ENCODE measurements at places on chromosomes 3 and 15.

DNA sequence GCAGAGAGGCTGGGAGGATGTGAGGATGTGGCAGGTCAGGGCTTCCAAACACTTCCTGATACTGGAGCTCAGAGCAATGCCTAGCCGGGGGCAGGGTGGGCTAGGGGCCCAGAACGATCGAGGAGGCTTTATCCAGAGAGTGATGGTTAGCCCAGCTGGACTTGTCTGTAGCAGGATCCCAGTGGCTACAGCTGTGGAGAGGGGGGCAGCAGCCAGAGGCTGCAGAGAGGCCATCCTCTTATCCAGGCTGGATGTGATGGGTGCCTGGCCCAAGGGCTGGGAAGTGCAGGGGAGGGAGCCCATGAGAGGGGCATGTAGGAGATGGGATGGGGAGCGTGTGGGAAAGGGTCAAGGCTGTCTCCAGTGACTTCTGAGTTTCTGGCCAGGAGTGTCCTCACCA, 4.6 kb downstream of the PARP3 start:
- no peak for DNase-seq

- no peak for DNase-seq
Measured at GRCh38 chr3:58998476-58999117, 51.2 kb downstream of the CFAP20DC start.

- no peak for DNase-seq
Measured at GRCh38 chr3:44326019-44326418, 12.5 kb upstream of the TCAIM start.

DNA sequence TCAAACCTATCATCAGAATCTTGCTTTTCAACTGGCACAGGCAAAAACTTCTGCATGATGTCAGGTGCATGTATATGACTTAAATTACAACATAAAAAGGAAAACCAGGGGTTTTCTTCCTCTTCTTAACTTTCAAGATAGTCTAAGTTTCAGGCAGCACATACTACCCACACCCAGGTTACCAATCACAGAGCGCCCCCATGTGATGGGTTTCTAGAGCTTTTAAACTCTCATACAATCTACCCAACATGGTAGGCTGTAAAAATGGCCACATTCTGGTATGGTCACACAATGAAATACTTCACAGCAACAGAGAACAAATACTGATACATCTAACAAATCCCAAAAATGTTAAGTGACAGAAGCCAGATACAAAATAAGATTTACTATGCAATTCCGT, 7.4 kb downstream of the MESD start:
- no peak for DNase-seq

DNA sequence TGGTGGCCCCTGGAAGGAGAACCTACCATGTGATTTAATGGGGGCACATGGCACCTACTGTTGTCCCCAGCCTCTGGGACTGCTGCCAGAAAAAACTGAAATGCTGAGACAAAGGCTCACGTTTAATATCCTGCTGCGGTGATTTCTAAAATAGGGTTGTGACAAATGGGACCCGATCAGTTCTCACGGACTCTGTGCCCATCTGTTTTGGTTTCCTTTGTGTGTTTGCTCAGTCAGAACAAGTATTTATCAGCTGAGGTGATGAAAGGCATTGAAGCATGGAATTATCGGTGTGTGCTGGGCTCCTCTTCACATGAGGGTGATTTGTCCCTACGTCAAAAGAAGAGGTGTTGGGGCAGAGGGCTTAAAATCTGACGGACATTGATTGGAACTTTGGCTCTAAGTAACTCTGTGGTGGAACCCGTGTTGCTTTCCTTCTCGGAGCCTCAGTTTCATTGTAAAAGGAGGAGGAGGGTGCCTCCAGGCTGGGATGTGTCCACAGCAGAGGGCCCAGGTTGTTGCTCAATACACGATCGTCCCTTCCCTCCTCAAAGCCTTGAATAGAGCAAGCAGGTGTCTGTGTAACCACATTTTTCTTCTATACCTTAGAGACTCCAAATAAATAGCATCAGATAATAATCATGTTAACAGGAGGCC, 283.3 kb upstream of the RGMA start:
- no peak for DNase-seq

GRCh38 chr3:143875546-143875945, 27.3 kb upstream of the SLC9A9 start:
- no peak for DNase-seq

- no peak for DNase-seq
Measured at GRCh38 chr3:76028774-76029173, 243.4 kb upstream of the ZNF717 start.

- DNase-seq = no peak
Measured at GRCh38 chr3:98115717-98116116, 14.8 kb upstream of the OR5H1 start.

- no peak for DNase-seq
Measured at GRCh38 chr15:67914537-67915460, 75.0 kb upstream of the RNU6-1 start.

DNA sequence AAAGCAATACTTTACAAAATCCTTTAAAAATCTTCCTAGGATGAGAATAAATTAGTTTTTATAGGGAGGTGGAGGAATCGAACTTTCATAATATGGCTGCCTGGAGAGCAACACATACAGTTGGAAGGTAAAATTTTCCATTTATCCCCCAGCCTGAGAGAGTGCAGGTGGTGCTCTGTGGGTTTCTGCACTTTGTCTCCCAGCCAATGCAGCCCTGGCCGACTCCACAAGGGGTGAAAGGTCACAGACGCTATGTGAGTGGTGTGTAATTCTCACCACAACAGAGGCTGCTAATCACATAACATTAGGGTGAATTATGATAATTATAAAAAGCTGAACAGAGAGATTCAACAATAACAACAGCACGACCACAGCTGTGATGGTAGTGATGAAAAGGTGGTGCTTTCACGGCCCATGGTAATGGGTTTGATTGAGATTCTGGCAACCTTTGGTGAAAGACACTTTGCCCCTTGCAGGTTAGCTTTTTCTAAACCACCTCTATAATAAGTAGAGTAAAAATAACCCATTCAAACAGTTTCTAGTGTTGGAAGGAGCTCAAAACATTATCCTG, 30.1 kb upstream of the NANOGP8 start:
- no peak for DNase-seq

DNA sequence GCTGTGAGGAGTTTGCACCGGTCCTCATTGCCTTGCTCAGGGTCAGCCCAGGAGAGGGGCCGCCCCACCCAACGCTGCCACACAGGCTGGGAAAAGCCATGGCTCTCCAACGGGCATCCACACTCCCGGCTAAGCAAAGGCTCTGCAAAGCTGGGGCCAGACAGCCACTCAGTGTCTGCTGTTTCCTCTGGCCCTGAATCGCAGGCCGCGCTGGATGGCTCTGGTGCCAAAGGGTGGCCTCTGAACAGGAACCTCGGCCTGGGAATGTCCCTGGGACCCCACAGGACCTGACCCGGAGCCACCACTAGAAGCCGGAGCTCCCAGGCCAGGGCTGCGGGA, 42.9 kb downstream of the RPN1 start:
- no peak for DNase-seq

DNA sequence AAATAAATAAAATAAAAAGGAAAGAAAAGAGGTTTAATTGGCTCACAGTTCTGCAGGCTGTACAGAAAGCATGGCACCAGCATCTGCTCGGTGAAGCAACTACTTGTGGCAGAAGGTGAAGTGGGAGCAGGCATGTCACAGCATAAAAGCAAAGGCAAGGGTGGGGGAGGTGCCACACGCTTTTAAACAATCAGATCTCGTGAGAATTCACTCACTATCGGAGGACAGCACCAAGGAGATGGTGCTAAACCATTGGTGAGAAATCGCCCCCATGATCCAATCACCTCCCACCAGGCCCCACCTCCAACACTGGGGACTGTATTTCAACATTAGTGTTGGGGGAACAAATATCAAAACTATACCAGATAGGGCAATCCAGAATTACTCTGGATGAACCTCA, 15.3 kb downstream of the SCG3 start:
- no peak for DNase-seq

GRCh38 chr3:124221422-124221821, 229.5 kb upstream of the ROPN1 start:
- no peak for DNase-seq

GRCh38 chr3:126963261-126964190, 19.4 kb upstream of the PLXNA1 start:
- no peak for DNase-seq

- DNase-seq = no peak
Measured at GRCh38 chr15:42065033-42065432, 29.3 kb downstream of the PLA2G4D start.

- no peak for DNase-seq
Measured at GRCh38 chr3:26558257-26558656, 64.3 kb upstream of the LRRC3B start.

DNA sequence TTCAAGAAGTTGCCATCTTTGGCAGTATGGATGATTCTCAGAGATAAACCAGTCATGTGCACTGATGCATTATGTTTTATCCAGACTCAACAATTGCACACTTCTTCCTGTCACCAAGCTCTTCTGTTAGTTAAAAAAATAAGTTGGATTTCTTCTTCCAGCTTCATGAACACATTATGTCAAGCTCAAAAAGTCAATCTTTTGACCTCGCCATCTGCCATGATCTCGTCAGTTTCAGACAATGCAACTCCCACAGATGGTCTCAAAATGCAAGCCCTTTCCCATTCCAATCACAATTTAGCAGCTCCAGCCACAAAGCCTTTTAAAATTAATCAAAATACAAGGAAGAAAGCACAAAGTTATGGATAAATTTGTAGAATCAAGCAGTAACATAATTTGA, 42.8 kb downstream of the TFDP2 start:
- DNase-seq = no peak

DNA sequence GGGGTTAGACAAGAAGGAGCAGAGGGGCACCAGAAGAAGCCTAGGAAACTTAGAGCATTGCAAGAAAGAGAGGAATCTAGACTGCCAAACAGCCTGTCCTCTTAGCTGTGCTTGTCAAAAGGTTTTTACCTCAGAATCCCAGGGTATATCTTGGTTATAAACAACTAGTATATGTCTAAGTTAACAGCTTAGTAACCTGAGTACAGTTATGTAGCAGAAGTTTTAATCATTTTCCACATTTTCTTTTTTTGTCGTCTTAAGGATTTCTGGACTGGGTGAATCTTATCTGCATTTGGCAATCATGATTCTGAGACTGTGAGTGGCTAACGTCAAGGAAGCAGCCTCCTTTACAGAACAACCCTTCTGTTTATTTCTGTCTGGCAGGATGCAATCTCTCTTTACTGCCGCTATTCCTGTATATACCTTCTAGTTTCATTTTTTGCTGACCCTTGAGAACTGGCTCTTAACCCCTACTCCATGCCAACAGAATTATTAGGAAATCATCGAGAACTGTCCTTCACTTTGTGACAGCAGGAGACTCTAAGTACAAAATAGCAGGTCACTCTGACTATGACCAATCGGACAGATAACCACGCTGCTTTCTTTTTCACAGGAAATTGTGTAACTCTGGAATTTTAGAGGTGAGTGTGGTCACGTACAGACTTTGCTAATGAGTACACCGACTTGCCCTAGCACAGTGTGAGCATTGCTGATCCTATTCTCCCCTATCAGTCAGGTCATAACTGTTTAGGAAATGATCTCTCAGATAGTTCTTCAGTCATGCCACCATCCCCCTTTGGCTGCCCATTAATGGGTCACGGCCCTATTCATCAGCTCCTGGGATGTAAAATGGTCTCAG, 3.3 kb upstream of the CP start:
- DNase-seq = peak; percentile 51

DNA sequence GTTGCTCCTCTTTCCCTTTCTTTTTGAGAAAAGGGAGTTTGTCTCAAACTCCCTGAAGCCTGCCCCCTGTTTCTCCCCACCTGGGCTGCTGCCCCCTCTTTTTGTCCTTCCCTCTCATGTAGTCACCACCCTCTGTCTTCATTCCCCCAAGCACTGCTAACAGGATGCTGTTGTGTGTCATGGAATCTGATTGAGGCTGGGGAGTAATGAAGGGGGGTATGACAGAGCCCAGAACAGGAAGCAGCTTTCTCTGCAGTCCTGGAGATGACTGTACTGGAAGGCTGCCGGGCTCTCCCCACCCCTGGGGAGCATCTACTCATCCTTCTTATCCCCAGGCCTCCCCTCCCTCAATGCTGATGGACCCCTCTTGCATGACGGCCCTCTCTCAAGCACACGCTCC, 181.6 kb downstream of the ABHD5 start:
- DNase-seq = no peak

- no peak for DNase-seq
Measured at GRCh38 chr3:143066033-143066432, 53.5 kb upstream of the CHST2 start.

DNA sequence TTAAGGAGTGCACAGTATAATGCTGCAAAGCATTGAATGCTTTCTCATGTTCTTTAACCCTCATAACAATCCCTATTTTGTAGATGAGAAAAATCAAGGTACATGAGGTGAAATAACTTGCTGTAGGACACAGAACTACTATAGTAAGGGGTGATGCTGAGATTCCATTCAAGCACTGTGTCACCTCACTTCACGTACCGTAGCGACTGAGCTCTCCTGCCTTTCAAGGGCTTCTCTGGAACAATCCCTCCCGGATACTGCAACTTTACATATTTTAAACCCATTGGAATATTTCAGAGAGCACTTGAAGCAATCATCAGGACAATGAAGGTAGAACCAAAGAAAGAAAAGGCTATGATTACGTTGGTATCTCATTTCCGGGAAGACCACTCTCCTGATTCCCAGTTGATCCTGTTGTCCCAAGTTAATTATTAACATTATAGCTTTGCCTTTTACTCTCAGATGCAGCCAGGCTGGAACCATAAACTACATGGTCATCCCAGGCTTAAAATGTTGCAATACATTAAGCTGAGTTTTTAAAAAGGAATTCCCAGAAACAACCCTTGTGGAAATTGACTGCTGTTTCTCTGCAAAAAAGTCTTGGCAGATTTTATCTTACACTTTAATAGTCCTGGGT, 252.2 kb upstream of the IGF1R start:
- no peak for DNase-seq

DNA sequence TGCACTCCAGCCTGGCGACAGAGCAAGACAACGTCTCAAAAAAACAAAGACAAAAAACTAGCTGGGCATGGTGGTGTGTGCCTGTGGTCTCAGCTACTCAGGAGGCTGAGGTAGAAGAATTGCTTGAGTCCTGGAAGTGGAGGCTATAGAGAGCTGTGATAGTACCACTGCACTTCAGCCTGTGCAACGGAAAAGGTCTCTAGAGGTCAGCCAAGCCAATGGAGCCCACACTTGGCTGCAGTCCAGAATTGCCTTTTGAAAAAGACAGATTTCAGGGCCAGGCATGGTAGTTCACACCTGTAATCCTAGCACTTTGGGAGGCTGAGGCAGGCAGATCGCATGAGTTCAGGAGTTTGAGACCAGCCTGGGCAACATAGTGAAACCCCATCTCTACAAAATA, 8.4 kb upstream of the RBPMS2 start:
- DNase-seq = no peak

DNA sequence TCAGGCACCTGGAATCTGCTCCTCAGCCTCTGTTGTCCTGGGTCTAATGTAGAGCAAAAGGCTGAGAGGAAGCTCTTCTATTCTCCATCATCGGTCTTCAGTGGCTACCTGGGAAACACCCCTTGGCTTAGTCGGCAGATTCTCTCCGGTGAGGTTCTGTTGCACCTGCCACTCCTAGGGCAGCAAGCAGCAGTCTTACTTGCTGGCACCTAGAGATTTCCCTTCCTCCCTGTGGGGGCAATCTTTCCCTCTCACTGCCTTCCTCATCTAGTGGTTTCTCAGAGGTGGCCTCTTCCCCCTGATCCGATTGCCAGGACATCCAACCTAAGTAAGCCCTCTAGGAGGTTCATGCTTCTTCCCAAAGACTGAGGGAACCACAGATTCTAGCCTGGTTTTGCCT, 60.8 kb downstream of the PLS1 start:
- no peak for DNase-seq

- peak; percentile 43 for DNase-seq
Measured at GRCh38 chr15:40891810-40892446, 2.3 kb upstream of the VPS18 start.

- DNase-seq = no peak
Measured at GRCh38 chr15:63360170-63360569, 21.5 kb downstream of the CA12 start.
